IMR-90 (cell line): ENCODE measurements at places on chromosomes 5 and 9. TPM values are rescaled to one million over a fixed set of nuclear protein-coding genes. Genes with fewer than 3 reads are reported as not detected.

DNA sequence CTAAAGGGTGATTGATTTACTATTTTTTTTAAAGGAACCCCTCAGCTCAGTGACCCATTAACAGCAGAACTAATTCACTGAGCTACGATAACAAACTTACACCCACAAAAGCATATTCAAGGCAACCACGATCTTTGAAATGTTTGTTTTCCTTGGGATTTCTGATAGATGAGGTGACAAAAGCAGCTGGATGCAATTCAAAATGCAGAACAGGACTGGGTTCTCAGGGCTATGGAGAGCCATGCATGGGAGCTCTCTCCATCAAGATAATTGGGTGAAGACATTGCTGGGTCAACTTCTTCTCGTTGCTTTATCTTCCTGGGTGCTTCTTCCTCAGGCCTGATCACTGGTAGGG is 60.1 kb downstream of the PAPPA start:
- peaks cover 2% of the 10 kb centered on the region; the same call in 1 of the 2 replicates for H3K4me1 ChIP-seq
- DNase-seq, result no peak
- no peak overlapping the region for H3K27ac ChIP-seq

GRCh38 chr9:101119206-101119819 is 90.8 kb downstream of the PLPPR1 start:
- no peak for DNase-seq
- no peaks in the 10 kb centered on the region for H3K36me3 ChIP-seq
- no peak overlapping the region for H3K27ac ChIP-seq
- H3K4me1 ChIP-seq, result no peaks in the 10 kb centered on the region

Gene SCGB3A2
- not detected in 2 replicates for total RNA-seq

Gene ADGRD2
- total RNA-seq, result not detected in 2 replicates

DNA sequence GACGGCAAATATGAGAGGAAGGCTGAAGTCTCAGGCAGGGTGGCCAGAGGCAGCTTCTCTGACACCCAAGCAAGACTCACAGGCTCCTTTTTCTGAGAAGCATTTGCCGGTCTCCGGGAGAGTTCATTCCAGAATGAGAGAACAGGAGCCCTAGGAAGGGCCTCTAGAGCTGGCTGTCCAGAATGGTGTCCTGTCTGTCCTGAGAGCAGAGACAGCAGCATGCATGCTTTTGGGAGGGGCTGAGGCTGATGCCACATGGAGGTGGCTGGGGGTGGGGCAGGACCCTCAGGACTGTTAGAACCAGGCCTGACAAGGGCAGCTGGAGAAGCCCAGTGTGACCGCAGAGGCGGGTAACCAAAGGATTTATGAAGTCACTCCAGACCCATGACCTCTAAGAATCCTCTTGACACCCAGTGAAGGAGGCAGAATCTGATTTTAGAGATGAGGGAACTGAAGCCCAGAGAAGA is 60.0 kb downstream of the SHB start:
- H3K36me3 ChIP-seq, result peaks cover 35% of the 10 kb centered on the region
- no peak overlapping the region for H3K4me3 ChIP-seq
- H3K4me1 ChIP-seq, result peaks cover 40% of the 10 kb centered on the region

GRCh38 chr5:72815580-72816283 is 729 bp upstream of the TNPO1 start:
- peak overlapping the region; percentile 85 for H3K27ac ChIP-seq
- no peaks in the 10 kb centered on the region for H3K27me3 ChIP-seq
- H3K36me3 ChIP-seq, result no peaks in the 10 kb centered on the region
- DNase-seq, result no peak

DNA sequence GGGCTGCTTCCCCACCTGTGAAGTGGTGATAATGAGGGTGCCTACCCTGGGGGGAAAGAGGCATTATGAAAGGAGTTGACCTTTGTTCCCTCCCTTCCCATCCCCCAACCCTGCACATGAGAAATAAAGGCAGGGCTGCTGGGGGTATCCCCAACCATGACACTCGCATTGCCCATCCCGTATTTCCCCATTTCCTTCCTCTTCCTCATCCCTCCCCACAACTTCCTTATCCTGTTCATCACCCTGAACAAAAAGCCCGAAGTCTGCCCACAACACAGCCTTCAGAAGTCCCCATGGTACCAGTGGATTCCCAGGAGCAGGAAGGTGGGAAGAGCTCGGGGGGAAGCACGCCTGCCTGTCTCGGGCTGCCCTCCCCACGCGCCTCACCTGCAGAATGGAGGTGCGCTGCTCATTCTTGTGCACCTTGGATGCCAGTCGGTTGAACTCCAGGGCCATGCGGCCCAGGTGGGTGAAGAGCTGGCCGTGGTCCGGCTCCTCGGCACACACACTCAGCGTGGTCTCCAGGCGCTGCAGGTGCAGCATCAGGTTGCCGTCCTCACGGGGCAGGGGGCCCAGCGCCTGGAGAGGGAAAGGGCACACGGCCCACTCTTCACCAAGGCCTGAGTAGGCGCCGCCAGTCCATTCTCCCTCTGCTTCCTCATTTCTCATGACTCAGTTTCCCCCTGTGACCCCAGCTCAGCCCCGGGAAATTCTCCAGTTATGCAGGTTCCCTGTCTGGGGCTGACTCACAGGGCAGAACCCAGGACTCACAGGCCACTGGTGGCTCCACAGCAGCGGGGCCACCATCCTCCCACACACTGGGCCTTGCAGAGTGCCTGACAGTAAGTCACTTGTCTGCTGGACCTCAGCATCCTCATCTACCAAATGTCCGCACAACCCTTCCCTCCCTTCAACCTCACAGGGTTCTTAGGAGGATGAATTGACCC is 24.2 kb downstream of the TNIP1 start:
- peaks cover 51% of the 10 kb centered on the region for H3K36me3 ChIP-seq
- H3K4me1 ChIP-seq, result peaks cover 6% of the 10 kb centered on the region
- H3K27me3 ChIP-seq, result no peaks in the 10 kb centered on the region

DNA sequence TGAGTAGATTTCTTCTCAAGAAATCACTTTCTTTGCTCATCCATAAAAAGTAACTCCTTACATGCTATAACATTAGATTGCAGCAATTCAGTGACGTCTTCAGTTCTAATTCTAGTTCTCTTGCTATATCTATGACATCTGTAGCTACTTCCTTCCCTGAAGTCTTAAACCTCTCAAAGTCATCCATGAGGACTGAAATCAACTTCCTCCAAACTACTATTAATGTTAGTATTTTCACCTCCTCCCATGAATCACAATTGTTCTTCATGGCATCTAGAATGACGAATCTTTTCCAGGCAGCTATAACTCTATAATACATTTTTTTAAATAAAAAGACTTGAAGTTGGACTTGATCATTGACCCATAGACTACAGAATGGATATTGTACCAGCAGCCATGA is 46.2 kb upstream of the PRRC1 start:
- no peak for DNase-seq
- H3K36me3 ChIP-seq, result no peaks in the 10 kb centered on the region
- peaks cover 3% of the 10 kb centered on the region; the same call in 1 of the 2 replicates for H3K27me3 ChIP-seq
- no peak overlapping the region for H3K27ac ChIP-seq
- no peaks in the 10 kb centered on the region for H3K4me1 ChIP-seq

GRCh38 chr9:125690679-125691078 is 16.3 kb downstream of the MAPKAP1 start:
- no peak overlapping the region for H3K27ac ChIP-seq
- no peak for DNase-seq
- H3K27me3 ChIP-seq, result no peaks in the 10 kb centered on the region
- peaks cover 3% of the 10 kb centered on the region; the same call in 1 of the 2 replicates for H3K4me1 ChIP-seq
- H3K36me3 ChIP-seq, result no peaks in the 10 kb centered on the region
- no peak overlapping the region for H3K4me3 ChIP-seq

DNA sequence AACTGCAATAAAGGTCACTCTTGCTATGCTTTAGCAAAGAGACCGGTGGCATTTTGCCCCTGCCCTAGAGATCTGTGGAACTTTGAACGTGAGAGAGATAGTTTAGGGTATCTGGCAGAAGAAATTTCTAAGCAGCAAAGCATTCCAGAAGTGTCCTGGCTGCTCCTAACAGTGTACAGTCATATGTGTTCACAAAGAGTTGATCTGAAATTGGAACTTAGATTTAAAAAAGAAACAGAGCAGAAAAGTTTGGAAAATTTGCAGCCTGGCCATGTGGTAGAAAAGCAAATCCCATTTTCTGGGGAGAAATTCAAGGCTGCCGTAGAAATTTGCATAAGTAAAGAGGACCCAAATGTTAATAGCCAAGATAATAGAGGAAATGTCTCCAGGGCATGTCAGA is 169.2 kb downstream of the FGF1 start:
- no peak for DNase-seq
- H3K4me1 ChIP-seq, result peaks cover 10% of the 10 kb centered on the region
- H3K27me3 ChIP-seq, result no peaks in the 10 kb centered on the region
- no peaks in the 10 kb centered on the region for H3K36me3 ChIP-seq
- no peak overlapping the region for H3K4me3 ChIP-seq
- no peak overlapping the region for H3K27ac ChIP-seq
